Astrocyte of the spinal cord (primary cell): ENCODE measurements at places on chromosomes 2 and 18.
A peak's percentile ranks its signal among the peaks of the same experiment; 100 is the strongest.

- no peak for DNase-seq
These were observed 151.1 kb upstream of the LHCGR start for GRCh38 chr2:48906633-48907032.

GRCh38 chr2:228799208-228799588 lies 471.9 kb downstream of the PID1 start:
- no peak for DNase-seq

DNA sequence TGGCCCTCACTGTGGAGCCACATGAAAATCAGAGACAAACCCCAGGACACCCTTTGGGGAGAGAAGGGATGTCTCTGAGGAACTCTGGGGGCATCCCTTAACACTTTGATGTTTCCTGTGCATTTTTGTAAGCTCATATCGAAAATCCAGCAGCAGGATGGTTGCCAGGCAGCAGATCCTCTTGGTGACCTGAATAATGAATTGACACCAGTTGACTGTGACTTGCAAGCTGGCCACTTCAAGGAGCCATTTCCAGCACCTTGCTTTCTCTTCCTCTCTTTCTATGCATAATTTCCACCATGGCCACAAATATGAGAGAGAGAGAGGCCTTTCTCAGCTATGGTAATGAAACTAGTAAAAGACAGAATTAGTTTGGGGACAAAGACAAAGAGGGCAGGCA lies 91.7 kb downstream of the NRP2 start:
- no peak for DNase-seq

GRCh38 chr2:105896765-105897163 lies 152.1 kb downstream of the NCK2 start:
- DNase-seq, result no peak

DNA sequence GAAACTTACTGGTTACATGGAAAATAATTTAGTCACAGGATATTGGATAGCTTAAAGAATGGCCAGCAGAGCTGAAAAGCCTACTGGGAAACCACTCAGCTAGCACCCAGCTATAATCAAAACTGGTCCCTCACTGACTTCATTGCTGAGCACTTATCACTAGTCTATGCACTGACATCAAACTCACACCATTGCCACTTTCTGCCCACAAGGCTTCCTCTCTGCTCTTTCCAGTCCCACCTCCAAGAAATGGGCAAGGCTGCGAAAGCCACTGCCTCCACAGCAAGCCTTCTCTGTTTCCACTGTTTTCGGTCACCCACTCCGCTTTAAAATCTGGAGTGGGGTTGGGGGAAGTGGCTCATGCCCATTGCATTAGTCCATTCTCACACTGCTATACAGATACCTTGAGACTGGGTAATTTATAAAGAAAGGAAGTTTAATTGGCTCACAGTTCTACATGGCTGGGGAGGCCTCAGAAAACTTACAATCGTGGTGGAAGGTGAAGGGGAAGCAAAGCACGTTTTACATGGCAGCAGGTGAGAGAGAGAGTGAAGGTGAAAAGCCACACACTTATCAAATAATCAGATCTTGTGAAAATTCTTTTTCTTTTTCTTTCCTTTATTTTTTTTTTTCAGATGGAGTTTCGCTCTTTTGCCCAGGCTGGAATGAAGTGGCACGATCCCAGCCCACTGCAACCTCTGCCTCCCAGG lies 77.0 kb upstream of the CERS6 start:
- no peak for DNase-seq

GRCh38 chr2:34012715-34013302 lies 413.7 kb upstream of the FAM98A start:
- peak; percentile 40 for DNase-seq

DNA sequence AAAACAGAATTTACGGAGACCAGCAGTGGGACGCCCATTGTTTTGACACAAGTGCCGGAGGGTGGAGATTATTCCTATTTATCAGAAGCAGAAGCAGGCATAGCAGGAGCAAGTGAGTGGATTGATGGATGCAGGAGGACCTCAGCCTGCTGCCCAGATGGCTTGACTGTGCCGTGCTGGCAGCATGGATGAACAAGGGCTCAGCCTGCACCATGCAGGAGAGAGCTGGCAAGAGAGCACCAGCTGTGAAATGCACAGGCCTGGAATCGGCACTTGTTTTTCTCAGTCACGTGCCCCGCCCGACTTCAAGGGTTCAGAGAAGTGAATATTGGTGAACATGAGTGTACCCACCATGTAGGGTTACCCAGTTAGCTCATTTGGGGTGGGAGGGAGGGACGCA lies 4.0 kb downstream of the IL1R2 start:
- no peak for DNase-seq

GRCh38 chr2:12935222-12935621 lies 218.5 kb downstream of the TRIB2 start:
- peak; percentile 47 for DNase-seq

GRCh38 chr2:96970248-96970875 lies 16.0 kb downstream of the FAM178B start:
- DNase-seq, result no peak
